ENCODE measurements at places on chromosomes 5 and 9.

DNA sequence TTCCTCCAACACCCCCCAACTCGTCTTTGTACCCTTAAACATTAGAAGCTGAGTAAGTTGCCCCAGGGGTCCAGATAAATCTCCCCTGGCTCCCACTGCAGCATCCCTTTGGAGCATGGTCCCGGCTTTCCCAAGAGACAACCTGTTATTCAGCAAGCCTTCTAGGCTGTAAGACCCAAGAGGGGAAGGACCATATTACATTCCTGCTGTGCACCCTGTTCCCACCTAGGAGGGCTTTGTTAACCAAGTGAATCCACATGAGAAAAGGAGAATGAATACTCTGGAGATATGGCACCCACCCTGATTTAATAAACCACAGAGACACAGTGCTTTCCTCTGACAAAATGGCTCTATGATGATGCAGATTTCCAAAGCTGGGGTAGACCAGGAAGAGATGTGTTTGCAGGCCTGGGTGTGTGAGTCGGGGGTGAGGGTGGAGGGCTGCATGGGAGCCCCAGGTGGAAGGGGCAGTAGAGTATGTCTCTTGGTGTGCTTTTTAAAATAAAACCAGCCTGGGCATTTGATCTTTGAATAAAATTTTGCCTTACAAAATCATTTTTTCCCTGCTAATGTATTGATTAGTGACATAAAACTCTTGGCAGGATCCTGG lies 325.2 kb downstream of the DRD1 start:
- DNase-seq = no peak

DNA sequence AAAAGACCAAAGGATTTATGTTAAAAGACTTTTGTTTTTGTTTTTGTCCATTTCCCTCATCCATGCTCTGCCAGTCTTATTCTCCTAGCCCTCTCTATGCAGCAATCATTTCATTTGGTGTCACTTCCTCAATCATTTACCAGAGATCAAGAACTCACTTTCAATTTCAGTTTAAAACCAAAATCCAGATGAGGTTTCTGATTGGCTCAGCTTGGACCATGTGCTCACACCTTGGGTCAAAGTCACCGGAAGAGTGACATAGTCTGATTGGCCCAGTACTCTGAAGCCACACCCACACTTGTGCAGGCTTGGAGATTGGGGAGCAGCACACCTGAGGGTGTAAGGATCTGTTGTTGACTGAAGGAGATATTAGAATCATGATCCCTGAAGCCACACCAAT lies 79.6 kb downstream of the TLR4 start:
- DNase-seq = peak; percentile 47

GRCh38 chr9:24912767-24913166 lies 367.1 kb upstream of the IZUMO3 start:
- DNase-seq = no peak

DNA sequence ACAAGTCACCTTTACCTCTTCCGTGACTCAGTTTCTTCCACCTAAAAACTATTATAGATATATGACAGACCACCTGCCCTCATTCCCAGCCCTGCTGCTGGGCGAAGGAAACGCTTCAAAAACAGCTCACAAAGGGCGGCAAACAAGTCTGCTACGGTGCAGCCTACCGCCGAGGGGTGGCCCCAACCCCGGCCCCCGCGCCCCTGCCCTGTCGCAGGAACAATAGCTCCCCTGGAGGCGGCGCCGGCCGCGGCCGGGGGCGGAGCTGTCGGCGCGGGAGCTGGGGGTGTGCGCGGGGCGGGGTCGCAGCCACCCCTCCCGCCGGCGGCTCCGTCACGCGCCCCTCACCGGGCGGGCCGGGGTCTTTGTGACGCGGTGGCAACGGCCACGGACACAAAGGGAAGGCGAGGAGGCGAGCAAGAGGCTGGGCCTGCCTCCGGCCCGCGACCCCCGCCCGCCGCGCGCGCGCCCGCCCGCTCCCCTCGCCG lies at the start of gene TMEFF1:
Gene TMEFF1, plus strand, starts transcription at position 362 of the 488 bp plus-strand sequence. CDS start 396 bp downstream, outside the sequence.
- no peak for DNase-seq

DNA sequence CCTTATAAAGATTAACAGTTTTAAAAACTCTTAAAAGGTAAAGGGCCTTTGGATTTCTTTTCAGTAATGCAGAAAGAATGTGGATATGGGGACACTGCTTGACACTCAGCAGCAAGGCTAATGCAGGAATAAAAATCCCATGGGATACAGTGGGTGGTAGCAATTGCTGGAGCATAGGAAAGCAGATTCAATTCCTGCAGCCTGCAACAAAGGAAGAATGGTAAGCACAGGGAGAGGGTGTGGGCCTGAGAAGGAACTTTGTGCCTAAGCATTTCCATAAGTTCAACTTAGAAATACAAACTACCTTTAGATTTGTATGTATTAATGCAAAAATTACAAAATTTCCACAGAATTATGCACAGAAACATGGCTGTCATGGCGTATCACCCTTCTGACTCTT lies 65.8 kb upstream of the CDK5RAP2 start:
- no peak for DNase-seq

GRCh38 chr9:112112941-112113681 lies 62.0 kb downstream of the SUSD1 start:
- DNase-seq = no peak

GRCh38 chr9:106693558-106693957 lies 169.4 kb upstream of the ZNF462 start:
- no peak for DNase-seq

All from CD4-positive, alpha-beta T cell treated with Interleukin-15 for 1 hour (primary cell).